ENCODE measurements at places on chromosomes 7 and 10.

GRCh38 chr7:20260223-20260622 lies 43.0 kb upstream of the MACC1 start:
- DNase-seq, result no peak

DNA sequence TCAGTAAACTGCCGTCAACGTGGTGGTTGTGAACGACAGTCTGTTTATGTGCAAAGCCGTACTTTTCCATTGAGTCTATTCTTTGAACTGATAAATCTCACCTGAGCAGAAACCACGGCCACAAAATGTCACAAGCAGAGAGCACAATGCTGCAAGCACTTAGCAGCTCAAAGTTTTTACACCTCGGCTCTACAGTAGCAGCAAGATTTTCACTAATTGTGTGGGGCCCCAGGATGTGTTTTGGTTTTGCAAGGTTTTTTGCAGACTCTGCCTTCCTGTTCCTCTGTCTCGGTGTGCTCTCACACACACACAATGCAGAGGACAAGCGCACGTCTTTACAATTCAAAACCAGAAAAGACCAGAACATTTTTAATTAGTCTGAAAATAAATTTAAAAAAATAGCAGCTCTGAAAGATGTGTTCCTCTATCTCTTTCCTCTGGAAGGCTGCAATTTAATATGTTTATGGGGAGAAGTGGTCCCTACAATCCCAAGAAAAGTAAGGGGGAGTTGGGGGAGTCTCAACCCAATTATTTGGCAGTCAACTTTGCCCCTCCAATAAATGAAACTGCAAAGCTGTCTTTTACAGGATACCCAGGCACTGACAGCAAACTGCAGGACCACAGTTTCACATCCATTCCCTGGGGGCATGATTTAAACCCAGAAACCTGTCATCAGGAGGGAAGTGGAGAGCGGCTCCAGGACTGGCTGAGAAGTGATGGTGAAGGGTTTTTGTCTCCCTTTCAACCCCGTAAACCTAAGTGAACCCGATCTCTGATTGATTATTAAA lies 73.8 kb upstream of the SFMBT2 start:
- no peak for DNase-seq

DNA sequence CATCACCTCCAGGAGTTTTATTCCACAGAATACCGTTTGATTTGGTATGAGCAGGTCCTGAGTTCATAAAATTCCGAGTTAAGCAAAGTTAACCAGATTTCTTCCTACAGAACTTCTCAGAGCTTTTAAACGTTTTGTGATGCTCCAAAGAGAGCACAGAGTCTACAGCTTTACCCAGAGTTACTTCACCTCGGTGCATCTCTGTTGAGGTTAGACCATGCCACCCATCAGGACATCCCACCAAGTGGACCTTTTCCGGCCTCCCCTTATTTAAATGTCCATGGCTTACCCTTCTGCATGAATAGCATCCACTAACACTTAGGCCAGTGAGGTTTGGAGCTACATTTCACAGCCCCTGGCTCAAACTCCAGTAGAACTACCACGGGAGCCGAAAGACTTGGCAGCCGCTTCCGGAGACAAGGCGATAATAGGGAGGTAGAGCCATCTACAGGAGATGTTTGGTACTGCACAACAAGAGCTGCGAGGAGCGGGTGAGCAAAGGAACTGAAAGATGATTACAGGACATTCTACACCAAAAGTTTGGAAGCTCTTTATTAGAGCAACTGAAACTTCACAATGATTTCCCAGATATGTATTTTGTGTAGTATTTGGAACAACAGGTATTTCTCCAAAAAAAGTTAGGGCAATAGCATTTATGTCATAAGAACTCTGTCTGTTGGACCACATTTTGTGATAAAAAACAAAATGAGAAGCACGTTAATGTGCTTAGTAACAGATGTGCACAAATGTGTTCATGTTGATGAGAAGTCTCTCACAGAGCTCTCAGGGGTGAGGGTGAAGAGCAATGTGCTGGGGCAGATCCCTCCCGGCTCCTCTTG lies 174.7 kb downstream of the HERPUD2 start:
- DNase-seq, result peak; percentile 74

DNA sequence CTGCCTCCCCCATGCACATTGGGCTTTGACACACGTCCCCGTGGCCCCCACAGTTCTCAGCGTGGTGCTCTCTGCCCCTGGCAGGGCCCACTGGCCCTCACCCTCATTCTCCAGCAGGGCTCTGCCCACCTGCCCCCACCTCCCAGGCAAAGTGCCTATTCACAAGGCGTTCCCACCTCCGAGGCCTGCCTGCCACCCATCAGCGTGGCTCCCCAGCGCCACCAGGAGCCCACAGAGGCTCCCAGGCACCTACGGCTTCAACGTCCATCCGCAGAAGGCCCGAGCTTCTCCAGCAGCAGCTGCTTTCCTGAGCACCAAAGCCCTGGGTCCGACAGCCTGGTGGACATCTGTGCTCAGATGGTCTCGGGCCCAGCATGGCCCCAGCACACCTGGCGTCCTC lies 211.8 kb upstream of the PPP2R2D start:
- no peak for DNase-seq

DNA sequence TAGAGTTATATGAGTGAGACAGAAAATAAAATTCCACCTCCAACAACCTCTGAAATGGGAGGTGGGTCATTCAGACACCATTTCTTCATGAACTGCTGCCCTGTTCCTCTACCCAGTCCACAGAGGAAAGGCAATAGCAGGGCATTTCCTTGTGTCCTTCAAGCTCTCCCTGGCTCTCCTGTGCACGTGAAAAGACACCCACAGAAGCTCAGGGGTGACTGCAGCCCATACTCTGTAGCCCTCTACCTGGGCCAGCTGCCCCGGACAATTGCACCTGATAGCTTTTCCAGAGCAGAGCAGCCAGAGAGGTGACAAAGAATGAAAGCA lies 10.0 kb downstream of the ST8SIA6 start:
- DNase-seq, result peak; percentile 5

DNA sequence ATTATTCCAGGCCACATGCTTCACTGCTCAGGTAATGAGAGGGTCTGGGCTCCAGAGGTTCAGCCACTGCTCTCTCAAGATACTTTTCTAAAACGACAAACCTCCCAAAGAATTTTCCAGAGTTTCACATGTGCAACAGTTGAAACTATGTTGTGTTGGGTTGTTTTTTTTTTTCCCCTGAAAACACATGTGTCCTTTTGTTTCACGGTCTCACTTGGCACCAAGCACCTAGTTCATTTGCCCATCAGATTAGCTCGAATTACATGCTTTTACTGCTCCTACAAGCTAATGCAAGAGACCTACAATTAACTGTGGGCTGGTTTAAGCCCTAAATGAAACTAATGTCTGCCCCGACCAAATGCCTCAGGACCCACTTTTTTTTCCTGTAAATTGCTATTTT lies 313.3 kb downstream of the FGFR2 start:
- no peak for DNase-seq

- no peak for DNase-seq
Observed at GRCh38 chr10:34967335-34967880, 122.7 kb downstream of the CUL2 start.

DNA sequence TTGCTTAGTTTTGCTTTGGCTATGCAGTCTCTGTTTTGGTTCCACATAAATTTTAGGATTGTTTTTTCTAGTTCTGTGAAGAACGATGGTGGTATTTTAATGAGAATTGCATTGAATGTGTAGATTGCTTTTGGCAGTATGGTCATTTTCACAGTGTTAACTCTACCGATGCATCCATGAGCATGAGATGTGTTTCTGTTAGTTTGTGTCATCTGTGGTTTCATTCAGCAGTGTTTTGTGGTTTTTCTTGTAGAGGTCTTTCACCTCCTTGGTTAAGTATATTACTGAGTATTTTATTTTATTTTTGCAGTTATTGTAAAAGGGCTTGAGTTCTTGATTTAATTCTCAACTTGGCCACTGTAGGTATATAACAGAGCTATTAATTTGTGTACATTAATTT lies 78.2 kb upstream of the ZNF92 start:
- DNase-seq, result no peak

GRCh38 chr10:103104721-103105120 lies 88.4 kb downstream of the NT5C2 start:
- no peak for DNase-seq

- DNase-seq, result no peak
Observed at GRCh38 chr10:124511205-124512039, 49.8 kb downstream of the LHPP start.

DNA sequence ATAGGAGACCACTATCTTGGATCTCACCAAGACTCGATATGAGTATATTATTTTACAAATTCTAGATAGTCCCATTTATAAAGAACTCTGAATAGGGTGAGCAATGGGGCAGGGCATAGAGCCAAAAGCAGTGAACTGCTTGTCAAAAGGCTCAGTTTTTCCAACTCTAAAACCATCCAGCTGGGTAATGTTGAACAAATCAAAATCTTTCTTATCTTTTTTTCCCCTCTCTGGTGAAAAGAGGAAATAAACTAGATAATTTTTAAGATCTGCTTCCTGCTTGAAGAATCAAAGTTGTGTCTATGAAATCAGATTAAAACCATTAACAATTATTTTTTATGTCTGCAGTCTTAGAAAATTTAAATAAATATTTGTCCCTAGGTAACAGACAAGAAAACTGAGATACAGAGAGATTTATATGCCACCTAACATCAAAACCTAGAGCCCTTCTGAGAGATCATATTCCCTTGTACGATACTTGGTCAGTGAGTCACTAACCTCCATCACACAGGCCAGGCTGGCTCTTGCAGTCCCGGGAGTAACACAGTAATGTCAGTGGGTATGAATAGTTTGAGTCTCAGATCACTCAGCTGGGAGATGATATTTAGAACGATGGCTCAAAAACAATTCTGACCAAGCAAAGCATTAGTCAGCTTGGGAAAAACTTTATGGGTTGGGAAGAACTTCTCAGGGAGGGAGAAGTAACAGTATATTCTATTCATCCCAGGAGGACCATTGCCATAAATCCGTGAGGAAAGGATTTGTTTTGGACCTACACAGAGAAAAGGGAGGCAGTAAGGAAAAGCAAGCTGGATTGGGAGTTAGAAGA lies 178.8 kb downstream of the REEP3 start:
- no peak for DNase-seq

DNA sequence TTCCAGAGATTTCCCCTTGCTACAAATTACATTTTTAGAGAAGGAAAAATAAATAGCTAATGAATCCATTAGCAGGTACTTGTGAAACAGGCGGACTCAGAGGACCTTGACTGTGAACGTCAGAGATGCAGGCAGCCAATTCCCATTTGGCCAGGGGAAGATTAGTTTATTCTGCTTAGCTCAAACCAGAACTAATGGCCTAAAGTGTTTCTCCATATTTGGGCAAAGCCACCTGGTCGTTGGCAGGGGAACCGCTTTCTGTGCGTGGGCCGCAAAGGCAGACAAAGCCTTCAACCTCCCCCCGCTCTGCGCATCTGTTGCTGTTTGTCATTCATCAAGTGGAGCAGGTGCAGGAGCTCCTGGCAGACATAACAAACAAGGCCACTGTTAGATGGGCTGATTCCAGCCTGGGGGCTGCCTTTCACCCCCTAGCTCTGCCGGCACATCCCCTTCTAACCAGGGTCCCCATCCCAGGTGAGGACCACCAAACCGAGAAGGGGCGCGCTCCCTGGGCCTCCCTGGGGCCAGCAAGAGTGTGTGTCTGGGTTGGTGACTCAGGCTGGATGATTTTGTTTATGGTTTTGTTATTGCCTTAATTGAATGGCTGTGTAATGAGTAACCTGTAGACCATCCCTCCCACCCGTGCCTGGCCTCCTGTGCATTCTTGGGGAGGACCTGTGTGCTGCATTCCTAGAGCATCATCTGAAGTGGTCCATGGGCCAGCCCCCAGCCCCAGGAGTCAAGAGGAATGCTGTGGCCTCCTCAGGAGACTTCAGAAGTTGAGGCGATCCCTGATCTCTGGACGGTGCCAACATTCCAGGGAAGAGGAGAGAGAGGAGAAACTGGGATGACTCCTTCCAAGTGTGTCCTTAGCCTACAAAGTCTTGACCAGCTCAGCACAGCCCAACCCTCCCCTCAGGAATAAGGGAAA lies 14.5 kb upstream of the CPA1 start:
- no peak for DNase-seq

DNA sequence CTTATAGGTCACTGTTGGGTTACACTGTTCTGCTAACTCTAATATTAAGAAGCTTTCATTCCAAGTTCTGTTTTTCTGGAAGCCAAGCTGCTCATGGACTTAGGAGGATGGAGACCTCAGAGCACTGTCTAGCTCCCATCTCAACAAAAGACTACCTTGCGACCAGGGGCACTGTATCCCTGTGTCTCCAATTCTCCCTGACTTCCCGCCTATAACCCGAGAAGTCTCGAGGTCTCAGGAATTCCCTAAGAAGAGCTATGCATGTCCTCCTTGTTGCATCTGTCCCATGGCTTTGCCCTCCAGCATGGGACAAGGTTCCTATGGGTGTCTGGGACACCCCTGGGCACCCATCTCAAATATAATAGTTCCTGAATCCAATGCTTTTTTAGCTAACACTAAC lies 31.2 kb downstream of the BTBD16 start:
- no peak for DNase-seq

GRCh38 chr7:102434039-102434486 lies 688 bp downstream of the ORAI2 start:
- DNase-seq, result no peak

DNA sequence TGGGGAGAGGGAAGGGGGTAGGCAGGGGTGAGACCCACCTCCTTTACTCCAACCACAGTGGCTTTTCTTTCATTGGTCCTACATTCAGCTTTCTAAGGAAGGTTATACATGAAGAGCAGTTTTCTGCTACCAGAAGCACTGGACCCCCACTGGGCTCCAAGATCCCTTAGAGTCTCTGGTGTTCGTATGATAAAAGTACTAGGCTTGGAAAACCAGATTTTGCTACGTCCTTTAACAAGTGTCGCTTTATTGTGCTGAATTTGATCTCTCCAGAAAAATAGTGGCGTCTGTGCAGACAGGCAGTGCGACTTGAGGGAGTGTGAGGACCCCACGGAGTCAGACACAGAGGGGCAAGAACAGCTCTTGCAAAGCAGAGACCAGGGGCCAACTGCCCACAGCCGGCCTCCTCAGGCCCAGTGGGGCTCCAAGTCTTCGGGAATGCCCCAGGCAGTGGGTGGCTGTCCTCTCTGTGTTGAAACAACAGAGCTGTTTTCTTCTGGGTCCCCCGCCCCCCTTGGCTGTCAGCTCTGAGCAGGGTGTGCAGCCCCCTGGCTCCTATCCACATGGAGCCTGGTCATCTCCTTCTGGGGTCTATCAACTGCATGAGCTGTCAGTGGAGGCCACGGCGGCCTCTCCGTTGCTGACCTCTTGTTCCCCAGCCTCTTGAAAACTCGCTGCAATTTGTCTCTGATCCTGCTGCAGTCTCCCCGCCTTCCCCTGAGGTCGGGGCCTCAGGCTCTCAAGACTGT lies 333.2 kb downstream of the RPS24 start:
- no peak for DNase-seq

GRCh38 chr7:158486919-158487318 lies 100.7 kb downstream of the PTPRN2 start:
- no peak for DNase-seq

- peak; percentile 56 for DNase-seq
Observed at GRCh38 chr10:48608279-48608681, 3.4 kb upstream of the ARHGAP22 start.

All from hematopoietic multipotent progenitor cell treated with erythropoietin and hydrocortisone succinate and interleukin-3 and kit ligand, for 8 days (in vitro differentiated cells).